ENCODE measurements at places on chromosomes 4 and X.

GRCh38 chr4:14125375-14126129 is 498.0 kb upstream of the BOD1L1 start:
- no peak for DNase-seq

DNA sequence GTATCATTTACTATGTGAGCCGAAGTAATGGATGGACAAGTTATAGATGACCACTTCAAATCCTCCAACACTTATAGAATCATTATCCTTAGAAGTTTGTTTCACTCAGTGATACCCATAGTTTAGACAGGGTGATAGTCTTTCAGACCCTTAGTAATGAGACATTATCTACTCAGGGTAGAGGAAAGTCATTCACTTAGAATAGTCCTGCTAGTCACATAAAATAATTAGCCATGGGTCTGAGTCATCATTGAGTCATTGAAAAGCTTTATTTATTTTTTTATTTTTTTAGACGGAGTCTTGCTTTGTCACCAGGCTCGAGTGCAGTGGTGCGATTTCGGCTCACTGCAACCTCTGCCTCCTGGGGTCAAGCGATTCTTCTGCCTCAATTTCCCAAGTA is 321.7 kb upstream of the FSTL5 start:
- no peak for DNase-seq

DNA sequence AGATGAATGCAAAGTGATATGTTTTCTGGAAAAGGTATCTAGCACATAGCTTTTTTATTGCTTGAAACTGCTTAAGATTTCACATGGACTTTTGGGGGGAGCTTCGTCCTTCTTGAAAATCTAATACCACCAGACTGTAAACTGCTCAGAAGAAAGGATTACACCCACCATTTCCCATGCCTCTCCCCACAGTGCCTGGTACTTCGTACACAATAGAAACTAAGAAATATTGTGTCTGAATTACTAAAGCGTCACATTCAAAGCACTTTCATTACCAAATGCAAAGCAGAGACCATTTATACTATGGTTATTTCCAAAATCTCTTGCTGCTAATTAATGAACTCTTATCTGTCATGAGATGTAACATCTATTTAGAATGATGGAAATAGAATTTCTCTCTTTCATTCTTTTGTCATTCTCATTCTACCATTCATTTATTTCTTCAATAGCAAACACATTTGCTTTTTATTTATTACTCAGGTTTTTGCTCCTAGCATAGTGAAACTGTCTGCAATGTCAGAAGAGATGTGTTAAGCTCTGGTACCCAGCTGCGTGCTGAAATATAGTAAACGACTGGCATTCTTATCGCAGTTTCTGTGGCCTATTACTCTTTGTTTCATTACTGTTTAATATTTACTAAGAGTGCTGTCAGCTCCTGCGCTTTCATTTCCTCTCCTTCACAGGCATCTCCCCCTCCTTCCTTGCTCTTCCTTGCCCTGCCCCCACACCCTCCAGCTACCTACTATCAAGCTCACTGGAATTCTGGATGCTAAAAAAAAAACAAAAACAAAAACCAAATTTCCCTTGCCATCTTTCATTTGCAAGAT is 51.4 kb upstream of the RAPGEF2 start:
- no peak for DNase-seq

DNA sequence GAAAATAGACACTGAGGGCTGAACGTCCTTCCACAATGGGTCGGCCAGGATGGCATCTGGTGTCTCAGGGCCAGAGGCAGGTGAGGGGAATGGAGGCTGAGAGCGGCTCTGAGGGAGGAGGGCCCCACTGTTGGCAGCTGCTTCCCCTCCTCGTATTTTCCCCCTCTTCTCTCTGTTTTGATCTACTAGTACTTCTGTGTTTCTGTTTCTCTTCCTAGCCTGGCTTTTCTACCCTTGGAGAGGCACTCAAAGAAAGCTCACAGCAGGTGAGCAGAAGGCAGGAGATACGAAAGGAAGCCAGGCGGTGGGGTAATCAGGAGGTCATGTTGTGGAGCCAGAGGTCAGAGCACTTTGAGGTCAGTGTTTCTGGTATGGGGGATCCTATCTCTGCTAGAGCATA is 151.8 kb upstream of the GATB start:
- DNase-seq = no peak

GRCh38 chr4:142274137-142274536 is 572.0 kb downstream of the INPP4B start:
- DNase-seq = peak; percentile 6

DNA sequence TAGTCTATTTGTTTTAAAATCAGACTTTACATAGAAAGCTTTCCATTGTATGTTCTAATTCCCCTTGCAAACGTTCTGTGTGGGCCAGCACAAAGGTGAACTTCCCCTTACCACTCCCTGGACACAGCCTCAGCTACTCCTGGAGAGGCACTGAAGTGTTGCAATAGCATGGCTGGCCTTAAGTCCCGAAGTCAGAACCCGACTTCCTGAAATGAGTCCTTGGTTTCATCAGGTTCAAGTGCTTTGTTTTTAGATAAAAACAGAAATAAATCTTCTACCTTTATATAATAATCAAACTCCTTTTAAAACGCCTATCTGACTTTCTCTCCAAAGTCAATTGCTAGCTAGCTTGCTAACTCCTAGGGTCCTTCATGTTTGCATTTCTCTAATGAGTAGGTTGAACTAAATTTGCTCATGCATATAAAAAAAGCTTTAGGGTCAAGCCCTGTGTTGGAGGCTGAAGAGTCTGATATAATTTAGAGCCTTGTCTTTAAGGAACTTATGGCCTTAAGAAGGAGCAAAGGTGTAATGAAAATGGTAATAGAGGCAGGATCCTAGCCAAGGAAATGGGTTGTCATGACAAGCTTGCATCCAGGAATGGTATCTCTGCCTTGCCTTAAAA is 9.0 kb downstream of the BMP3 start:
- no peak for DNase-seq

- DNase-seq = no peak
Observed at GRCh38 chrX:40405399-40405798, 175.4 kb upstream of the ATP6AP2 start.

DNA sequence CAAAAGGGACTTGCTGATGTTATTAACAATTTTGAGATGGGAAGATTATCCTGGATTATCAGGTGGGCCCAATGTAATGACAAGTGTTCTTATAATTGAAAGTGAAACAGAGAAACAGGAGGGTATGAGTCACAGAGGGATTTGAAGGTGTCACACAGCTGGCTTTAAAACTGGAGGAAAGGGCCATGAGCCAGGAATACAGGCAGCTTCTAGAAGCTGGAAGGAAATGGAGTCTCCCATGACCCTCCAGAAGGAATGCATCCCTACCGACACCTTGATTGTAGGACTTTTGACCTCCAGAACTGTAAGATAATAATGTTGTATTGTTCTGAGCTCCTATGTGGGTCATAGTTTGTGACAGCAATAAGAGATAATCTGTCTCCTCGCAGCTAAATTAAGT is 98.0 kb upstream of the STIM2 start:
- no peak for DNase-seq

DNA sequence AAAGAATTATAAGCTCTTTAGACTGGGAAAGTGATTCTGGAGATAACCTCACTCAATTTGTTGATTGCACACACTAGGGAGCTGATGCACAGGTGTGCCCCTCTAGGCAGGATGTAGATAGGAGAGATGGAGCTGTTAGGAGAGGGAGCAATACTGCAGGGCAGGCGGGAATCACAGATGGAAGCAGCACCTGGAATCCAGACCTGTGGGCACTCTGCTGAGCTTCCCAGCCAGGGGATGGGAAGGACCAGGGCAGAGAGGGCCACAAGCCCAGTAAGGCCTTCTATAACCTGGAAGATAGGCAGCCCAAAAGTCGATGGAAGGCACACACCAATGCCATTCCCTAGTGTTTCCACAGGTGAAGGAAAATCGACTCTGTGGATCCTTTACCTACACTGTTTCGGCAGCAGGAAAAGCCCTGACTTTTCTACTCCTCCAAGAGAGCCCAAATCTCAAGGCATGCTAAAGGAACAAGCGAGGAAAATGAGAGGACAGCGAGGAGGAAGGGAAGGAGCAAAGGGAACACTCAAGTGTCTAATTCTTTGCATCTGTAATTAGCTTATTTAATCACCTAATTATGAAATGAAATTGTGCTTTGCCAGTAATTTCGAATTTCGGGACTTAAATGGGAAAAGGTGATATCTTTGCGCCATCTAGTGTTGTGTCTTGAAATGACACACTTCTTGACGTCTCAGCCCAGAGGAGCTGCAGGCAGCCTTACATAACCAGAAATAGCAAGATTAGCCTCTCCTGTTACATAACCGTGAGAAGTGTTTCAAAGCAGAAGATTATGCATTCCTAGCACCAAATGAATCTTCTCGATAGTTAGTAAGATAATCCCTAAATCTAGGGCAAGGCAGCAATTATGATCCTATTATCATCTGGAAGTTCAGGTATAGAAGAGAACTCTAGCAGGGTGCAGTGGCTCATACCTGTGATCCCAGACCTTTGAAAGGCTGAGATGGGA is 31.0 kb upstream of the TLR3 start:
- DNase-seq = peak; percentile 48

DNA sequence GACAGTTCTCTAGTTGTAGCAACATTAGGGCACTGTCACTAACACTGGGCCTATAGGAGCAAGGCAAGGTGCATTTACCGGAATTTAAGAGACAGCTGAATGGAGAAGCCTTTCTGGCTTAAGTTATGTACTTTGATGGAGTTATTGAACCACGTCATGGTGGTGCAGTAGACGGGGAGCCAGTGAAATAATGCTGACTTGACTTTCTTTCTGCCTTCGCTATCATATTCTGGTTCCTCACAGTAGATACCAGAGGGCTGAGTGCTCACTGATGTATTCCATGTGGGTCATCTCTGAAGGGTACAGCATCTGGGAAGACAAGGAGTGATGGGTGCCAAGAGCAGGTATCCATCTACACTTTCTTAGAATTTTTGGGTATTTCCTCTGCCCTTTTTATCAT is 802.8 kb downstream of the FSTL5 start:
- DNase-seq = no peak

DNA sequence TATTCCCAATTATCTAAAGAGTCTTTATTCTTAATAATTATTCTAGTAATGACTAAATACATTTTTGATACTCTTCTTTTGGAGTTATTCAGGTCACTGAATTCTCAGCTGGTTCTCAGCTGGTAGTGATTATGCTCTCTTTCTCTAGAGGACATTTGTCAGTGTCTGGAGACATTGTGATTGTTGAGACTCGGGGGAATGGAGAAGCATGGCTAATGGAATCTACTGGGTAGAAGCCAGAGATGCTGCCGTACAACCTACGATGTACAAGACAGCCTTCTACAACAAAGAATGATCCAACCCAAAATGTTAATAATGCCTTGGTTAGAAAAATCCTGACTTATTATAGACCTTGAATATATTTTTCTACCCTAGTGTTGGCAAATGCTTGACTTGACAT is 149.2 kb upstream of the ANKRD50 start:
- no peak for DNase-seq

DNA sequence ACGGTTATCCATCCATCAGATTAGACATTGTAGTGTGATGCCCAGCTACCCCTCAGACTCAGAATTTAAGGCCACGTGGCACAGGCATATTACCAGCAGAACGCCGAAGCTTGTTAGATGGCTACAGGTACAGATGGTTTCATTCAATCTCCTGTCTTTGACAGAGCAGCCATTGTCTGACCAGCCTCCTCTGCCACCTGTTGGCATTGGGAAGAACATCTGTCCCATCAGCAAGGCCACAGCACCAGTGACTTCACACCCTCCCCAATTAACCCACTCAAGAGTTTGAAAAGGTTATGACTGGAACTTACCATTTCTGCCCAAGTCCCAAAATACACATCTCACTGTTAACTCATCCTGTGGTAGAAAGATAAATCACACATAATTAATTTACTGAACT is 22.0 kb upstream of the PHKA2 start:
- no peak for DNase-seq

- DNase-seq = no peak
Observed at GRCh38 chrX:132364313-132364712, 124.5 kb downstream of the MBNL3 start.

DNA sequence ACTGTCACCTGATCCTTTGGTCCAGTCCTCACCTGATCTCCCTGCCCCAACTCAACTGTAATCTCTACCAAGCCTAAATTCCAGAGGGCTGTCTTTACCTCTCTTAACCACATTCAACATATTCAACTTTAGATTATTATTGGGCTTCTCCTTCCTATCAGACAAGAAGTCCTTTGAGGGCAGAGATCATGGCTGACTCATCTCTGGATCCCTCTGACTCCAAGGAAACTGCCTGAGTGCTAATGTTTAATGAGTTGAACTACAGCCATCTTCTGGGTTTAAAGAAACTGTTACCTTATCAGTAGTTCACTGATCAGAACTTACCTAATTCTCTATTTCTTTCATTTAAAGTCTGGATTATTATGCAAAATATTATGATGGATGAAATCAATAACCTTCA is 135.7 kb downstream of the GPC3 start:
- DNase-seq = no peak

- peak; percentile 5 for DNase-seq
Observed at GRCh38 chr4:128159967-128160366, 98.9 kb downstream of the LARP1B start.

GRCh38 chrX:68506649-68507048 is 7.8 kb downstream of the YIPF6 start:
- DNase-seq = no peak

DNA sequence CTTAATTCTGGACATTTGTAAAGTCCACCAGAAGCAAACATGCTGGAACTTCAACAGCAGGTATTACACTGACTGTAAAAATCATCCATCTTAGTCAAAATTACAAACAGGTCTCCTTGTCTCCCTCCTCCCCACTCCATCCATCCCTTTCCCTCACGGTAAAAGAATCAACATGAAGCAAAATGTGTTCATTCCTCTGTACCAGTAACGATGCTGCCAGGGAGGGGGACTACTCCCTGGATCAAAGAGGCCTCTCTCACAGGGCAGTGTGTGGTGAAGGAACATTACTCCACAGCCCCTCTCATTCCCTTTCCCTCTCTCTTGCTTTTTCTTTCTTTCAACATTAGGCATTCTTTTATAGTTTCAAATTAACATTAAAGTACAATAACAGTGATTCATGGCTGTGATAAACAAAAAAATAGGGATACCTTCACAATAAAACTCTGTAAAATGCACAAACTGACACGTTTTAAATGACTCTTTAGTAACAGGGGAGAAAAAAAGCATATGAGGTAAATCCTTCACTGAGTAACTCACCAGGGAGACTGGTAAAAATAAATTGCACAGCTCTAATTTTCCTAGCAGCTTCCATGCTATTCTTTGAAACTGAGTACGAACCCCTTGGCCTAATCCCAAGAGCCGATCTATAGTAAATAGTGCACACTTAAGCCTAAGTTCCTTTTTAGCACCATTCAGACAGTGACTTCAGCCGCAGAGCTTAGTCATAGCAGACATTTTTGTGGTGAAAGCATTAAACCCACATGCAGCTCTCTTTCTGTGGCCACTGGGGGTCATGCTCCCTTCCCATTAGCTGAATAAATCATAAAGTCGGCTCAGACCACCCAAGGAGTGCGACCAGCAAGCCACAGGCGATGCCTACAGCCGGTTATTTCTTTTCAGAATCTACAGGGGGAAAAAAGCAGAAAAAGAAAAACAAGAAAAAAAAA is 215.6 kb upstream of the GYPA start:
- peak; percentile 44 for DNase-seq

DNA sequence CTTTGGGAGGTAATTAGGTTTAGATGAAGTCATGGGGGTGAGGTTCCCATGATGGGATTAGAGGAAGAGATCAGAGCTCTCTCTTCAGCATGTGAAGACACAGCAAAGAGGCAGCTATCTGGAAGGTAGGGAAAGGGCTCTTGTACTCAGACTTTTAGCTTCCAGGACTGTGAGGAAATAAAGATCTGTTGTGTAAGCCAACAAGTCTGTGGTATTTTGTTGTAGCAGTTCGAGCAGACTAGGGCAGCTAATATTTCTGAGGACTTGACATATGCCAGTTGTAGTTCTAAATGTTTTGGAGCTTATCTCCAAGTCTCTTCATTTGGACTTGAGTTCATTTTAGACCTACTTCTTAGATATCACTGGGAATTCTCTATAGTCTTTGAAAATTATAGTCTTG is 137.3 kb upstream of the PDE5A start:
- DNase-seq = no peak

Measured in BJ (cell line).